Stimulated activated CD4-positive, alpha-beta T cell treated with anti-CD3 and anti-CD28 coated beads, Interleukin-15, amount 100 ng/mL, for 1 hour (primary cell): ENCODE measurements at places on chromosomes 3 and 15.

GRCh38 chr3:116005404-116005803 is 382.1 kb downstream of the GAP43 start:
- no peak for DNase-seq

DNA sequence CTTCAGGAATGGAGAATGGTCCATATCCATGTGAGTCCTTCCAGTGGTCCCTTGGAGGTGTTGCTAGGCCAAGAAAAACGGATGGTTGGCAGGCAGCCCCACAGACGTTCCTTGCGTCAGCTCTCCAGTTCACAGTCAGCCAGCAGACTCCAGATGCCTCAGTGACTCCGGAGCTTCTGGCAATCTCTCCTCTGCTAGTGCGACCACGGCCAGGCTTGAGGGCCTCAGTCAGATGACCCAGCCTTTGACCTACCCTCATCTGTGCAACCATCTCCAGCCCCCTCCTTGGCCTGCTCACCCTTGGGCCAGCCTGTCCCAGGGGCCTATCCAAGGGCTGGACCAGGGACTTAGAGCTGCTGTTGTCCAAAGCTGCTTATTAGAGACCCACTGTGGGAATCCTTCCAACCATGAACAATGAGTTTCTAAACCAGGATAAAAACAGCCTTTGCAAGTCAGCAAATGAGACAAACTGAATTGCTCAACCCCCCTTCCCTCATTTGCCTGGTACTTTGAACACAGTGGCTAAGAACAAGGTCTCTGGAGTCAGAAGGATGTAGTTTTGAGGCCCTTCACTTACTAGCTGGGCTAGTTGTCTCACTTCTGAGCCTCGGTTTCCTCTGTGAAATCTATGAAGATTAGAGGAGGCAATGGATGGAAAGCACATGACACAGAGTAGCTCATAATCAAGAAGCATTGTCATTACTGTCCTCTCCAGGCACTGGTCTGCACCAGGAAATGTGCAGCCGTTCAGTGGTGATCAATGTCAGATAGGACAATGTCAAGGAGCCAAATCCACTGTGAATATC is 44.8 kb downstream of the ANP32A start:
- no peak for DNase-seq

- DNase-seq: no peak
Measured at GRCh38 chr3:66320390-66320789, 99.6 kb downstream of the SLC25A26 start.

DNA sequence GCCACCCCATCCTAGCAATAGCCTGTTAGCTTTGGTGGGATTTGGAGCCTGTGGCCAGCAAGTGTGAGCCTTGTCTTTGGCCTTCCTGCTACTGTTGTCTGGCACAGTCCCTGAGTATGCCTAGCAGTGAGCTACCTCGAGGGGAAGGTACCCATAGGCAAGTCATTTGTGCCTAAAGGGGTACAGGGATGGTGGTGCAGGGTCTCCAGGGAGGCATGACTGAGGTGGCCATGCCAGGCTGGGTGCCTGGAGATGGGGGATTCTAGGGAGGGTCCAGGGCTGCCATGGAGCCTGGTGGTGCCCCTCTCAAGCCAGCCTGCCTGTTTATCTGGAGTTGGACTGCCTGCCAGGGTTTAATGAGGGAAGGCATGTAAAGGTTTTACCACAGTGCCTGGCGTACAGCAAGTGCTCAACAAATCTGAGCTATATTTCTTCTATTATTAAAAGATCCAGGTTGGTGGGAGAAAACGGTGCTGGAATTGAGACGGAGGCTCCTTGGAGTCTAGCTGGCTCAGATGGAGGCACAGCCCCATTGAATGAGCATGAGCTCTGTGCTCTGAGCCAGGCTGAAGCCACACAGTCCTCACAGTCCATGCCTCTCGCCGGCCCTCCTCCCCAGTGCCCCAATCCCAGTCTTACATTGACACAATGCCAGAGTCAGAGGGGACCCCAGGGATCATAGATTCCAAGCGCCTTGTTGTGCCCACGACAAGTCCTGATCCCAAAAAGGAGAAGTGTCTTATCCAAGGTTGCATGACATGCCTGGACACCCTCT is 76.2 kb downstream of the CORO2B start:
- no peak for DNase-seq

GRCh38 chr15:96553006-96553405 is 222.5 kb downstream of the NR2F2 start:
- DNase-seq: no peak

DNA sequence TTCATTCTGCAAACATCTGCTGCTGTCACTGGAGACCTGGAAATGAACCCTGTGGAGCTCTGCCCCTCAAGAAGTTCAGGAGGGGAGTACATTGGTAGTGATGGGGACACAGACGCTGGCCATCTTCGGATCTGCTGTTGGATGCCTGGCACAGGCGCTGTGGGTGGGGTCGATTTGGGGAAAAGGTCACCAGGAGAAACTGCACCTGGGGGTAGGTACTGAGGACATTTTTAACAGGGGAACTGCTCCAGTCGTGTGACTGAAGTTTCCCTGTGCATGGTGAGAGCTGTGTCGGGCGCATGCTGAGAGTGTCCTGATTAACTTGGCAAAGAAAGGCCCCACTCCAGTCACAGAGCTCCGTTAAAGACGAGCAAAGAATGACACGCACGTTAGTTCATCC is 3.4 kb downstream of the UROC1 start:
- no peak for DNase-seq

GRCh38 chr3:36484386-36484785 is 104.1 kb downstream of the STAC start:
- no peak for DNase-seq

GRCh38 chr3:170207717-170208116 is 14.5 kb upstream of the PRKCI start:
- no peak for DNase-seq

GRCh38 chr15:39171944-39172368 is 408.9 kb upstream of the THBS1 start:
- no peak for DNase-seq

- no peak for DNase-seq
Measured at GRCh38 chr15:63818629-63819028, 15.1 kb downstream of the HERC1 start.

- DNase-seq: no peak
Measured at GRCh38 chr15:32003558-32003957, 26.8 kb upstream of the CHRNA7 start.

DNA sequence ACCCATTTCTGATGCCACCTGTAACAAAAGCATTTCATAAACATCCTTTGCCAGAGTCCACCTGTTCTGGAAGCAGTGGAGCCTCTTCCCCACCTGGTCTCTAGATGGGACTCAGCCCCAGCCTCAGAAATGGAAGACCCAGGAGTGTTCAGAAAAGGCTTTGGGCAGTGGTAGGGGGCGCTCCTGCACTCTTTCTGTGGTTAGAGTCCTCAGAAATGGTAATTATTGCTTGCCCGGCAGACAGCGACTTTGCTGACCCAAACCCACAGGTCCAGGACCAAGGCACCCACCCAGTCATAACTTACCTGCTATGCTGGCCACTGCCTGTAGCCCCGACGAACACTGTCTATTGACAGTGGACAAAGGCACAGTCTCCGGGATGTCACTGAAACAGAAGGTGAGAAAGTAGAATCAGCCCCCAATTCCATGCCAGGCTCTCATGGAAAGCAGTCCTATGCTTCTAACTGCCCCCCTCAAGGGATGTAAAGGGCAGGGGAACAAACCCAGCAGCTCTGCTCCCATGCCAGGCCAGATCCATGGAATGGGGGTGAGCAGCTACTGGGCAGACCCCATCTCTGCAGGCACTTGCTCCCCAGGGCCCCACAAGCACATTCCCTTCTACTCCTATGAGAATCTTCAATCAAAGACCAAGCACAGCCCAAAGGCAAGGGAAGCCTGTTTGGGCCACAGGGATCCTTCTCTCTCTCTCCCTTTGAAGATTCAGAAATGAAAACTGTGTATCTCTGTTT is 5.1 kb downstream of the ACAA1 start:
- DNase-seq: no peak

DNA sequence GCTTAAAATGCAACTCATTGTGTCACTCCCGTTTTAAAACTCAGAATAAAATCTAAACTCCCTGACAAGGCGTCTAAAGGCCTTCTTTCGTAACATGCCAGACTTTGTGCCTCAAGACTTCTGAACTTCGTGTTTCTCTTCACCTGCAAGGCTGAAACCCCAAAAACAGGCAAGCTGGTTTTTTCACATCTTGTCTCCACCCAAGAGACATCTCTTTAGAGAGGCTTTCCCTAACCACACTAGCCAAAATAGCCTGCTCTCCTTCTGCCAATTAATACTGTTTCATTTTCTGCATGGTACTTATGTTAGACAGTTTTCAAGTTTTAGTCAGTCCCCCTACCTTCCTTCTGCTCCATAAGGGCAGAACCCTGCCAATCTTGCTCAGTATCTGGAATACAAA is 41.6 kb downstream of the RAF1 start:
- no peak for DNase-seq

DNA sequence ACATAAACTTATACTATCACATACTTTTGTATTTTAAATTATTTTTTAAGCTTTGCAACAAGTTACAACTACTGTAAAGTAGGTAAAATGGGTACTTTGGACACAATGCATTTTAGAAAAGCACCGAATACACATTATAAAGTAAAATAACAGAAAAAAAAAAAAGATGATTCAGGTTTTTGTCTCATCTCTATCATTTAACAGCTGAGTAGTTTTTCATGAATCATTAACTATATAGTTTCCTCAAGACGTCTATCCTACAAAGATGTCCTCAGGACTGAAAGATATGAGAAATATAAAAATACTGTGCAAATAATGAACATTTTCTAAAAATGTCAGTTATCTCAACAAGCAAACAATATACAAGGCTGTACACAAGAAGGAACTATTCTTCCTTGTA is 46.9 kb downstream of the ANKRD28 start:
- no peak for DNase-seq

- no peak for DNase-seq
Measured at GRCh38 chr3:172074586-172074985, 35.2 kb downstream of the FNDC3B start.

- no peak for DNase-seq
Measured at GRCh38 chr15:88276821-88277410, 20.4 kb upstream of the NTRK3 start.

DNA sequence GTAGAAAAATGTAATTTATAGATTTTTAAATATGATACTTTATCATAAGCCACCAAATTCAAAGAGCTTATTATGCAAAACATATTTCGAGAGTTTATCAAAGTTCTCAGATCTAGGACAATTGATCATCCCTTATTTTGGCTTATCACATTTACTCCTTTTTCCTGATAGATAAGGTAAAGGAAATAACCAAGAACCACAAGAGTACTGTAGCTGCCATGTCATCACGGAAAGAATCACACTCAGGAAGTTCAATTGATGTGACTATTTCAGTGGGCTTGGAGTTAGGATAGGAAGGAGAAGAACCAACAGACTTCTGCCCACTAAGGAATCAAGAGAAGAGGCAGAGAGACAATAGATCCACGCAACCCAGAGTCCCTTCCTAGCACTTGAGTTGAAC is 142.7 kb upstream of the TMCO5A start:
- no peak for DNase-seq

GRCh38 chr3:170992854-170993253 is 33.7 kb downstream of the SLC2A2 start:
- no peak for DNase-seq

GRCh38 chr3:110754212-110754916 is 317.3 kb upstream of the NECTIN3 start:
- DNase-seq: no peak

DNA sequence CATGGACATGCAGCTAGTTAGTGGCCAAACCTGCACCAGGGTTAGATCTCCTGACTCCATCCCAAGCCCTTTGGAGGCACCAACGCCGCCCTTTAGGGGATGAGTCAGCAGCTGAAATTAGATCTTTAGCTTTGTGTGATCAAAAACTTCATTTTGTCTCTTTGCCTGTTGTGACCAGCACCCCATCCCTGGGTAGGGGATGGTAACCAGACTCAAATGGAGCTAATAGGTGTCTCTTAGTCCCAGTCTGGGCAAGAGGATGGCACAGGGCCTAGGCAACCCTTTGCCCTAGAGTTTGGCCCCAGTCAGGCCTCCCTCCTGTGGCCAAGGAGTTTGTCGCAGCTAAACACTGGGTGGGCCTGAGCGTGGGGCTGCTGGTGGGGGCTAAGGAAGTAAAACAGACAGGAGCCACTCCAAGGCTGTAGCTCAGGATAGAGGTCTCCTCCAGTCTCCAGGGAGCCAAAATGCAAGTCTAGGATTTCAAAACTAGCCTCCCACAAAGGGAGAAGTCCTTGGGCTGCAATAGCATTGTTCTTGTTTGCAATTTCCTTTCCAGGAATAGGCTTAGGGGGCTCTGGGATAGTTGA is 105.1 kb downstream of the CPN2 start:
- DNase-seq: no peak
